ENCODE measurements at places on chromosomes 5 and 9.
A peak's percentile ranks its signal among the peaks of the same experiment; 100 is the strongest.

DNA sequence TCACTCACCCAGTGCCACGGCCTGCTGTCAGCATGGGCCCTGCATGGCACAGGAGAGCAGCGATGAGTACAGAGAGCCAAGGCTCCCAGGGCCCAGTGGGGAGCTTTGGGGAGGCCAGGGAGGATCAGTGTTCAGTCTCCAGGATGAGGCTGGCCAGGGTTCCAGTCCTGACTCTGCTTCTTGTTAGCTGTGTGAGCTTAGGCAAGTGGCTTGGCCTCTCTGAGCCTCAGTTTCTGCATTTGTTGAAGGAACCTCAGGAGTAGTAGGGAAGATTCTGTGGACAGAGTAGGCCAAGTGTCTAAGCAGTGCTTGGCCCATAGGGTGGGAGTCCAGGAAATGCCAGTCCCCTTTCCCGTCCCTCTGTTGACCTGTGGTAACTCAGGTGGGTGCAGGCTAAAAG, 39.5 kb downstream of the ERGIC1 start:
- DNase-seq: no peak

GRCh38 chr9:27377811-27378456, 81.0 kb upstream of the EQTN start:
- peak; percentile 58 for DNase-seq

- peak; percentile 35 for DNase-seq
Observed at GRCh38 chr9:122498883-122499288, 11.7 kb upstream of the OR1J2 start.

GRCh38 chr5:142438573-142438972, 113.8 kb upstream of the SPRY4 start:
- no peak for DNase-seq

DNA sequence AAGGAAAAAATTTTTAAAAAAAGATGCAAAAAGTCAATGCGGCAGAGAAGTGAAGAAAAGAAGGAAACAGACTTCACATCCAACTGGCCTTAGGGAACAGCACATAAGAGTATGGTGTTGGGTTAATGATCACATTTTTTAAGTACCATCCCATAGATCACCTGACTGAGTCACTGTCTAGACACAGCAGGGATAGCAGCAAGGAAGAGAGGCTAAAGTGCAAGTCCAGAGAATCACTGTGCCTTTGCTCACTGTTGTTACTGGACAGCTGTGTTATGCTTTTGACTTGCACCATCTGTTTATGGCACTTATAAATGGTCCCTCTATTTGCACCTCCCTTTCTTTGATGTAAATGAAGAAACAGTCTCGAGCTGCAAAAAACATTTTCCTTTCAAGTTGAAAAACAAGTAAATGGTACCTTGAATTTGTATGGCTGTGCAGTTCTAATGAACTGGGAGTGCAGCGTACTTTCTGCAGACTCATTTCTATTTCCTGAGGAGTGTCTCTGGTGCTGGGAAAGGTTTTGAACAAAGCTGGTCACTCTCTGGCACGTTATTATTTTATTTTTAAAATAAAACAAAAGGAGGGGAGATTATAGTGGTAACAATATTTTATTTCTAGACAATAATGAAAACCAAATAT, 84.2 kb downstream of the TRPM6 start:
- DNase-seq: no peak

GRCh38 chr5:17860660-17861315, 226.5 kb downstream of the TAF11L14 start:
- no peak for DNase-seq

- no peak for DNase-seq
Observed at GRCh38 chr9:128409978-128410377, 10.7 kb upstream of the CERCAM start.

- DNase-seq: no peak
Observed at GRCh38 chr9:77604316-77604715, 43.8 kb downstream of the GNA14 start.

- DNase-seq: no peak
Observed at GRCh38 chr5:72134226-72134899, 27.1 kb downstream of the MAP1B start.

DNA sequence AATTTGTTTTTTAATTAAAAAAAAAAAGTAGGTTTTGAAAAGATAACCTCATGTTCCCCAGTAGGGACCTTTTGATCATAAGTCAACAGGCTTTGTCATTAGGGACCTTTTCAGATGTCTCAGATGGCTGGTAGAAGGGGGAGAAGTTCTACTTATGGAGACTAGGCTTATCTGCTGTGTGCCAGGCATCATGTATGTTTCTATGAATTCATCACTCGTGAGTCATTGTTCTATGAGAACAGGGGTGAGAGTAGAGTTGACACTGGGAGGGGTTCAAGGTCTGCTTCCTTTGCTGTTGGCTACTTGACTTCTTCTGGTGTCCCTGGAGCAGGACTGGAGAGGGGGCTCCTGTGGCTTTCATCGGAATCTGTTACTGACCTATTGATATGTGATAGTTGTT, 138.8 kb downstream of the KDM4C start:
- no peak for DNase-seq

GRCh38 chr9:125700791-125701190, 6.2 kb downstream of the MAPKAP1 start:
- DNase-seq: peak; percentile 71

GRCh38 chr9:112887381-112887780, 3.3 kb downstream of the SLC46A2 start:
- DNase-seq: no peak

DNA sequence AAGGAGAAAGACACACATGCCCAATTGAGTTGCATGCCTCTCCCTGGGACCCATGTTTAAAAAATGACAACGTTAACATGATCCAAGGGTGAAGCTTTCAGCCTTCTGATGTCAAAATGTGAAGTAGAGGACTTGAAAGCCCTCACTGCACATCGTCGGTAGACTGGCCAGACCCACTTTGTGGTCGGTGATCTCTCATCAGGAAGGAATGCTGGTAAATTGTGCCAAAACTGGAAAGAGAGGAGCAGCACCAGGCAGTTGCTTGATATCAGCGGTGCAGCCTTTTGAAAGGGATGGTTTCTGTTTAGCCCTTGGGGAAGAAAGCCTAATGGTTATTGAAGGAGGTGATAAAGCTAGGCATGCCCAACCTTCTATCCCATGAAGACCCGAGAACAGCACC, 125.3 kb upstream of the MARCHF11 start:
- DNase-seq: no peak

DNA sequence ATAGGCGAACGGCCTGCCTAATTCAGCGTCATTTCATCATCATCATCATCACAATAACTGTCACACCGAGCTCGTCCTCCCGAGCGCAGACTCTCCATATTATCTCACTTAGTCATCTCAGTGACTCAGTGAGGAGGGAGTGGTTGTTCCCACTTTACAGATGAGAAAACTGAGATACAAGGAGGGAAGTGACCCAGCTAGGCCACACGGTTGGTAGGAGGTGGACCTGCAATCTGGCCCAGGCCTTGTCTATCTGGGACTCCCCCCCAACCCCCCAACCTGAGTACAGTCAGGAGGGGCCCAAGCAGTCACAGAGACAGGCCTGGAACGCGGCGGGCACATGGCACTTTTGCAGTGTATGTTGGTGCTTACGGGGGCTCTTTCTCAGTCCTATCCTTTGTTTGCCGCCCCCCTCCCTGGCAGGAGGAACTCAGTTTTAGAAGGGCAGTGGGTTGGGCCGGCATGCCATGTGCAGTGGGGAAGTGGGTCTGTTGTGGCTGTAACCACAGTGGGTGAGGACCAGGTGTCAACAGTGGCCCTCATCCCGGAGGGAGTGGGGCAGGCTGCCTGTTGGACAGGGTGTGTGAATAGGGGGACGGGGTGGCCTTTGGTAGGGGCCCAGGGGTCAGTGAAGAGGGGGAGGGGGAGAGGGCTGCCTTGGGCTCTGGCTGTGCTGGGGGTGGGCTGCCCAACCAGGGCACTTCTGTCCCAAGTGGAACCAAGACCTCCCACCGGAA, 1.7 kb upstream of the RXRA start:
- no peak for DNase-seq

DNA sequence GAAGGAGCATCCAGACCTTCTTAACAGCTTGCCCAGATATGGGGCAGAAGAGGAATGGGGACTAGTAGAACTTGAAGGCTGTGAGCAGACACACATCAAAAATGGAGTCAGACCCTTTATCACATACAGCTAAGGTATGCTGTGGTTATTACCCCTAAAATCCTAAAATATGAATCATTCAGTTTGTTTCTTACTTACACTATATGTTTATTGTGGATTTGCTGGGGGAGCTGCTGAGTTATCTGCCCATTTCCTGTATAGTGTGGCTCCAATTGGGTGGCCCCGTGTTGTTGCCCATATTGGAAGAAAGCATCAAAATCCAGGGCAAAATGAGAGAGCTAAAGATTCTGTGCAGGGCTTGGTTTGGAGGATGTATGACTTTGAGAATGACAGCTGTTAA, 56.9 kb downstream of the AP3S1 start:
- no peak for DNase-seq

DNA sequence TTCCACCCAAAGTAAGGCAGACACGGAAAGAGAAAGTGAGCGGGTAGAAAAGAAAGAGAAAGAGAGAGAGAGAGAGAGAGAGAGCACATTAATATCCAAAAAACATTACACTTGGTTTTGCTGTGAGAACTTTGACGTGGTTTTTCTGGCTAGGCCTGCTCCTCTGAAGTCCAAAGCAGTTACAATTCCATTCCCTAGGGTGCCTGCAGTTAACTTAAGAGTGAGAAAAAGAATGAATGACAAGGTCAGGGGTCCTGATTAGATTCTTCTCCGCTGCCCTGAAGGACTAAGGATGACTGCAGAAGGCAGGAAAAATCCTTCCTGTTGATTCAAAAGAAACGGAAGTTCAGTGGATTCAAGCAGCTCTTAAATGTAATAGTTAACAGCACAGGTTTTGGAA, 589.8 kb downstream of the PRELID2 start:
- DNase-seq: no peak

GRCh38 chr5:90987726-90988125, 395.4 kb downstream of the ARRDC3 start:
- DNase-seq: no peak

DNA sequence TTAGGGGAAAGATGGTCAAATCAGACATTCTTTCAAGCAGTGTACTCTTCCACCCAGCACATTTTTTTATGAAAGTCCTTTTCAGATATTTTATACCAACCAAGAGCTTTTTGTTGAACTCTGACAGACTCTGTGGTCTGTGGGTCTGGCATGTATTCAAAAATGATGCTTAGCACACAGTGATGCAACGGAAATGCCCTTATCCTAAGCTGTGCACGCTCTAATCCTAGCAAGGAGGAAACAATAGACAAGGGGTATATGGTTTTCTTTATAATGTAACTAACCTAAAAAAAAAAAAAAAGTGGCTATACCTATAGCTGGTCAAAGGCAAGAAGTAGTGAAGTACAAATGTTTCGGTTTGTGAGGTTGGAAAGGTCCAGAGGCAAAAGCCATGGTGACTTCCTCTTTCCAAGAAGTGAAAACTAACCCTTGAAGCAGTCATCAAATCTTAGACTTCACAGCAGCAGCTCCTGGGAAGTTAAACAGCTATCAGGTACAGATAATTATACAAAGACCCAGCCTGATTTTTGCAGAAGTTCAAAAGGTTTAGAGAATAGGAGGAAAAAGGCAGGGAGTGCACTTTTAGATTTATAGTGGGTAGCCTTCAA, 82.5 kb downstream of the SEMA6A start:
- no peak for DNase-seq

- DNase-seq: no peak
Observed at GRCh38 chr9:108838017-108838416, 17.8 kb downstream of the ACTL7B start.

GRCh38 chr5:173094012-173094661, 38.0 kb downstream of the CREBRF start:
- DNase-seq: no peak

DNA sequence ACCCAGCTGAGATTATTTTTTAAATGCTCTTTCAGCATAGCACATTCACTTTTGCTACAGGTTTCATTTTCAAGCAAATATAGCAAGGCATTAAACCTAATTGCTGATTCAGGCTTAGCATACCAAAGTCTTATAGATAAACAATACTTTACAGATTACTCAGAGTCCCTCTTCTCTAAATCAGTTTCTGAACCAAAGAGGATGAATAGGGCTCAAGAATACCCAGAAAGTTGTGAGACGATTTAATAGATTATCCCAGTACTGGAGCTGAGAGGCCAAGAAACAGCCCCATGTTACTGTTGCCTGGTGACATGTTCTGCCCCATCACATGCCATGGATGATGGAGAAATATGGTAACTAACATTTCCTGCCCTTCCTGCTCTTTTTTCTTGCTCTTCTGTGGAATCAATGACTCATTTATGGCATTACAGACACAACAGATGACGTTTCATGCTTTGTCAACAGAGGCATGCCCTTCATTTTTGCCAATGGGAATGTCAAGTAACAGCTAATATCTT, 18.1 kb upstream of the SSBP2 start:
- DNase-seq: no peak

Data from GM10248 (cell line).